ENCODE measurements at places on chromosomes 1 and 21.

DNA sequence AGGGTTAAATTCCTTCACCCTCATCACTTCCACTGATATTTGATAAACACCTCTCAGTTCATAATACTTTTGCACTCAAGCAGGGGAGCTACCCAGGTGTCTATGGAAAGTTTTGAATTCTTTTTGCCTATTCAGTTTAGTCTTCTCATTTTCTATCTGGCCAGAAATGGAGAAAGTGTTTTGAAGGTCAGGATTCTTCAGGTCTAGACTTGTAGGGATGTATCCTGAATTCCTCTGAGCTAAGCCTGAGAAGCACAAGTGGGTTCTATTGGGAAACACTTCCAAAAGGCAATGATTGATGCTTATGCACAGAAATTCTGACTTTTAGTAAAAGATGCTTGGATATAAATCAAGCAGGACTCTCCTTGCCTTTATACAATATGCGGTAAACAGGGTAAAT, 217.8 kb upstream of the HOOK1 start:
- no peak for DNase-seq

DNA sequence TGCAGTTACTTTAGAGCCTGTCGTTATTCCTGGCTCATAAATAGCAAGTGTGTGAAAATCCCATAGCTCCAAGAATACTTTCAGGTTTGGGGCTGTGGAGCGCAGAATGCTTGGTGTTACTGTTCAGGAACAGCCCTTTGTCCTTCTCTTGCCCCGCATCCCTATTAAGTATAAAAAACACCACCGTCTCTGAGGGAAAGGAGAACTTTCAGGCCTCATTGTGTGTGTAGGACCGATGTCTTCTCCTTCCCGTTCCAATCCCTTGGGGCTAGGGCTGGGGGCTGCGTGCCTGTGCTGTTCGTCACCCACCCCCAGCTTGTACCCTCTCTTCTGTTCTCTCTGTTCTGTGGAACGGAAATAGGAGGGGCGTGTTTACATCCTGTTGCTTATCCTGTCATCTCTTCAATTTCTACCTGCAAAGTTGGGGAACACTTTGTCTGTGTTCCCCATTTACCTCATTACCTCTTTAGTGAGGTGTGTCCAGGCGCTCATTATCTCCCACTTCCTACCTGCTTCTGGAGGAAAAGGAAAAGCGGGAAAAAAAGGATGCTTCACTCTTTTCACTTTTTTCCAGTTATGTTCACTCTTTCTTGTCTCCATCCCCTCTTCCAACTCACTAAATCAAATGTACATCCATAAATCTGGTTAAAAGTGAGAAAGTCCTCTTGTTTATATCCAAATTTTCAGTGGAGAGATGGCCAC, 788 bp upstream of the TXNIP start:
- peak; percentile 33 for DNase-seq

GRCh38 chr1:80064524-80064923, 1058.0 kb upstream of the ADGRL4 start:
- no peak for DNase-seq

GRCh38 chr1:1338278-1338677, 7.2 kb downstream of the TAS1R3 start:
- no peak for DNase-seq

GRCh38 chr1:191145834-191146233, 668.2 kb upstream of the BRINP3 start:
- DNase-seq = no peak

DNA sequence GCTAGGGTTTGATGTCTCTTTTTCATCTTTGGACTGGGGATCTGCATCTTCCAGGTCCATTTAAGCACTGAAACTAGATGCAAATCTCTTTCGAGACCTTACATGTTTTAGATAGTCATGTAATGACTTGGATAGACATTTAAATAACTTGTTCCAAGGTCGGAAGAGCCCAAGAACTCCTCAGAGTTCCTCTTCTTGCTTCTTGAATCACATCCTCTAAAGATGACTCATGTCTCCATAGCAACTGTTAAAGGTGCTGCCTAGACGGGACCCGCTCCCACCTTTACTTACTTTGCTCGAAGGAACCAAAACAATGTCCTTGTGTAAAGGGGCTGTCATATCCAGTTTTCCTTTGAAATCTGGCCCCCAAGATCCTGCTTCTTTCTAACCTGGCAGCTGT, 130.0 kb downstream of the EDEM3 start:
- no peak for DNase-seq

GRCh38 chr1:41003640-41004220, 17.8 kb downstream of the SLFNL1 start:
- peak; percentile 74 for DNase-seq

- DNase-seq = no peak
Observed at GRCh38 chr1:203686091-203686632, 59.5 kb downstream of the ATP2B4 start.

DNA sequence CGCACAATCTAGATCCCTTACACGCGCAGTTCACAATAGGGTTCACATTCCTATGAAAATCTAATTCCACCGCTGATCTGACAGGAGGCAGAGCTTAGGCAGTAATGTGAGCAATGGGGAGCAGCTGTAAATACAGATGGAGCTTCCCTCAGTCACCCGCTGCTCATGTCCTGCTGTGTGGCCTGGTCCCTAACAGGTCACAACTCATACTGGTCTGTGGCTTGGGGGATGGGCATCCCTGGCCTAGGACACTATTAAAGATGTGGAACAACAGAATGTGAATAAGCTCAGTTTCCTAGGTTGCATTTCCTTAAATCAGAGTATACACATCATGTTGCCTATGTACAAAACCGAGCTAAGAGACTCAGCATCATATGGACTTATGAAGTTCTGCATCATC, 16.2 kb downstream of the IFI44 start:
- no peak for DNase-seq

DNA sequence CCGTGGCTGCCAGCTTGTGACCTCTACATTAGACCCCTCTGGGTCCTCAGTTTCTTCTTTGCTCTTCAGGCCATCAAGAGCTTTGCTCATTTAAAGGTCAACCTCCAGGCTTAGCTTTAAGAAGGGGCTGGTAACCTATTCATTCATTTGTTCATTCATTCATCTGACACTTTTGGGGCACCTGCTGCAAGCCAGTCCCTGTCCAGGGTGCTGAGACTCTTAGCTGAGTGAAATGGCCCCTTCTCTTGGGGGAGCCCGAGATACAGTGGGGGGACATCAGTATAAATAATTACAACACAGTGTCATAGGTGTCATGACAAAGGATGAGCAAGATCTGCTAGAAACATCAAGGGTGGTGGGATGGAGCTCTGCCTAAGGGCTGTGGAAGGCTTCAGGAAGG, 10.5 kb upstream of the TTC4 start:
- DNase-seq = no peak

DNA sequence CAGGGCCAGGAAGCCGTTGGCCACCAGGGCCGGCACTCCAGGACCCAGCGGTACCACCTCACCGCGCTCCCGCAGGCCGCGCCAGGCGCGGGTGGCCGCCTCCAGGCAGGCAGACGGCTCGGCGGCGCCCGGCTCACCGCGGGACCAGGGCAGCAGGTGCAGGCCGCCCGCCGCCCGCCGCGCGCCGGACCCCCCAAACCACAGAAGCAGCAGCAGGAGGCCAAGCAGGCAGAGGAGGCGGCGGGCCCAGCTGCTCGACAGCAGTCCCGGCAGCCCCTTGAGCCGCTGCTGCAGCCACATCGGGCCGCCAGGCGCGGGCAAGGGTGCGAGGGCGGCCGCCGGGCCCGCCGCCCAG, 312 bp downstream of the KIAA2013 start:
- DNase-seq = peak; percentile 9

DNA sequence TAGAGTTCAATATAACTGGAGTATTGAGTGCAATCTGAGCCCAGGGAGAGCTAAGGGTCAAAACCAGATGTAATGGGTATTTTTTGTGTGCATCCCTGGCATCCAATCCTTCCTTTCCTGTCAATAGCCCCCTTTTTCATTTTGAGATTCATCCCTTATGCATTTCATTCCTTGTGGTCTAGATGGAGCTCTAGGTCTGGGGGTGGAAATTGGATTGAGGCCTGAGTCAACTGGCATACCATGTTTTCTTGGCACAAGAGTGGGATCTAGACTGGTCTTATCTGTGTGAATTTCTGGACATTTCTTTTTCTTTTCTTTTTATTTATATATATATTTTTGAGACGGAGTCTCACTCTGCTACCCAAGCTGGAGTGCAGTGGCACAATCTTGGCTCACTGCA, 67.3 kb upstream of the RAB3GAP2 start:
- DNase-seq = no peak

GRCh38 chr21:21631961-21632360, 633.8 kb downstream of the NCAM2 start:
- no peak for DNase-seq

GRCh38 chr1:94020764-94021579, 100.0 kb downstream of the ABCA4 start:
- no peak for DNase-seq

GRCh38 chr1:106613068-106613467, 443.4 kb upstream of the PRMT6 start:
- no peak for DNase-seq

- DNase-seq = no peak
Observed at GRCh38 chr1:219555806-219556205, 57.1 kb downstream of the ZC3H11B start.

DNA sequence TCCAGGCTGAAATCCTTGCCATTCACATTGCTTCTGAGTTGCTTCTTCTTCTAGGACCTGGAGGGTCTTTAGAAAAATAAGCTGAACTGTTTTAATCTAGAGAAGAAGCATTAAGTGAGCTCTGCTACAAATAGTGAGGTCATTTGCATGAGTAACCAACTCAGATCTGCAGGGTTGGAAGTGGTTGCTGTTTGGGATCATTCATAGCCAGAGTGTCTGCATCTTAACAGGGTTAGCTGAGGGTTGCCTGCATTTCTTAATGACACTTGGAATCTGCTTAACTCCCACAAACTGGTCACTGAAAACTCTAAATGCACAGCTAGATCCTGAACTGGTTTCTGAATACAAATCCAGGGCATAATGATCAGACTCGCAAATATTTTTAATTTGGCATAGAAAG, 9.9 kb downstream of the CNIH3 start:
- no peak for DNase-seq

- DNase-seq = no peak
Observed at GRCh38 chr1:2271841-2272655, 43.9 kb downstream of the SKI start.

DNA sequence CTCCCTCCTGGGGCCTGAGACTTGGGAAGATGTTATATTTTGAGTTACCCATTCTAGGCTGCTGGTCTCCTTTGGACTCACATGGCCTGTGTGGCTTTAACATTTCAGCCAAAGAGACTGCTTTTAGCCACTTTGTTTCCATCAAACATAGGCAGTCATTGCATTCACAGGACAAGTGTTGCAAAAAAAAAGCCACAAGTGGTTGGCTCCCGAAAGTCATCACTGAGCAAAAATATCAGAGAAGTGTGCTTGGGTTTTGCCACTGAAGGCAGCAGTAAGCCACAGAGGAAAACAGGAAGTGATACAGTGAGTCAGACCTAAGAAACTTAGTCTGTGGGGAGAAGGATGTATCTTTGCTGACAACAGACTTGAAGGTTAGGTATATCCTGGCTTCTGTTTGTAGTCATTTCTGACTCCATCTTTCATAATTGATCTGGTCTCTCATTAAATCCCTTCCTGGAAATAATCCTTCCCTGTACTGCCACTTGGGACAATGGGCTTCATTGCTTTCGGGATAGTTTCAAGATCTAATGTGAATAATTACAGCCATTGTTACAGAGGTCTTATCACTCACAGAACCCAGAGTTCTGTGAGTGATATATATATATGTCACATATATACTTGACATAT, 80.9 kb downstream of the COLGALT2 start:
- DNase-seq = peak; percentile 32

DNA sequence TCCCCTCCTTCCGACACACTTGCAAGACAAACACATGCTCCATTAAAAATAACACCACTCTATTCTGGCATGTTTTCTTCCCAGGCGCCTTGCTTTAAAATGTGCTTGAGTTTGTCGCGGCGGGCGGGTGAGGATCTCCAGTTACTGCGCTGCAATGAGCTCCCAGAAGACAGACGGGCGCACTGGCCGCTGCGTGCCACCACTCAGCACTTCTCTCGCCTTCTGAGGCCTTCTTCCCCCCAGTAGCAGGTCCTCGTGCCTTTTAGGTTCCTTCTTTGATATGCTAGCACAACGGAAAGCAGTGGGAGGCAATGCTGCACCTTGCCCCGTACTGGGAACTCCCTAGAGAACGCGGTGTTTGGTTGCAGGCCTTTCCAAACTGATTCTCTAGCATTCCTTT, 279.5 kb upstream of the NR5A2 start:
- no peak for DNase-seq

DNA sequence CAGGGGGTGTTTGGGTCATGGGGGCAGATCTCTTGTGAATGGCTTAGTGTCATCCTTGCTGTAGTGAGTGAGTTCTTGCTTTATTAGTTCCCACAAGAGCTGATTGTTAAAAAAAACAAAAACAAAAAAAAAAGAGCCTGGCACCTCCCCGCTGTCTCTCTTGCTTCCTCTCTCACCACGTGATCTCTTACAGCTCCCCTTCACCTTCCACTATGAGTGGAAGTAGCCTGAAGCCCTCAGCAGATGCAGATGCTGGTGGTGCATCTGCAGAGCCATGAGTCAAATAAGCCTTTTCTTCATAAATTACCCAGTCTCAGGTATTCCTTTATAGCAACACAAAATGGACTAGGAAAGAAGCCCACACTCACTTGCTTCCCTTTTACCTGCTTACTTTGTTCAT, 17.2 kb upstream of the RGL1 start:
- DNase-seq = no peak

DNA sequence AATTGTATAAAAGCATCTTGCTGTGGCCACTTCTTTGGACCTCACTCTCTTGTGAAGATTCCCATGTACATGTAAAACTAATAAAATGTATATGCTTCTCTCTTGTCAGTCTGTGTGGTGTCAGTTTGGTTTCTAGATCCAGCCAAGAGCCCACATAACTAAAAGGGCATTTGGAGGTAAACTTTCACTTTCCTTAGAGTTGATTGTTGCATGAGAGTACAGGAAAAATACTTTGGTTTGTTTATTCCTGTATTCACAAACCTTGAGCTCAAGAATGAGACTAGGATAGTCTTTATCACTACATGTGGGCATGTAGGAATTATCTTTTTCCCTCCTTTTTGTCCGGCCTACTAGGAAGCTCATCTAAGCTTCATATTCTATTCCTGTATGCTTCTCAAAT, 50.9 kb downstream of the KCTD3 start:
- DNase-seq = no peak

DNA sequence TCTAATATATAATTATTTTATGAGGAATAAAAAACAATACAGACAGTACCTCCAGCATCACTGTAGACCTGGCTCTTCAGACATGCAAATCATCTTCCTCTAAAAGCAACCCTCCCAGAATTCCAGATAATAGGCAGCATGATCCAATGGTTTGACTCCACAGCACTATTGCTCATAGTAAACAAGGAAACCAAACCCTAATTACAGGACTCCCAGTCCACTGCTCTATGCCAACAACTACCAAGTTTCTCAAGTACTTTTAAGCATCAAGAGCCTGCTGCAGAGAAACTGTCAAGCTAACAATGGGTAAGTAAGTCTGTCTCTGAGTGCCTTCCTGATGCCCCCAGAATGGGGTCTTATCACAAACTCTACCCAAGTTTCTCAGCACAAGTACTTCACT, 57.2 kb downstream of the EYA3 start:
- no peak for DNase-seq
